Progenitor cell of endocrine pancreas (in vitro differentiated cells): ENCODE measurements at places on chromosomes 1 and 21. TPM values are rescaled to one million over a fixed set of nuclear protein-coding genes. Genes with fewer than 3 reads are reported as not detected.

DNA sequence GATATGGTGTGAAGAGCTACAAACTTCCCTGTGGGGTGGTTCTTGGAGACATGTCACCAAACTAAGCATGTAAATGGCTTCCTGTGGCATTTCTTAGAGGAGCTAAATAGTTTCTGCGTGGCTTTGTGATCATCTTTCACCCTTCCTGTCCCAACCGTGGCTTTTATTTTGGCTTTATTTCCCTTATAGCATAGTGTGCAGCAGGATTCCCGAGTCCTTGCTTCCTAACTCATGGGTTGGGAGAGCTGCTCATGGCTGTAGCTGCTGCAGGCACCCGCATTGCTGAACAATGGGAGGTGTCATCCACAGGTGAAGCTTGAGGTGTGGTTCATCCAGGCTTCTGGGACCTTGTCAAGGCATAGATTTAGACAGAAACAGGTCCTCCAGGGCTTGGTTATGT lies 192.0 kb downstream of the SDCCAG8 start:
- DNase-seq: no peak
- H3K27me3 ChIP-seq: no peaks in the 10 kb centered on the region
- H3K27ac ChIP-seq: peak overlapping the region; percentile 38

DNA sequence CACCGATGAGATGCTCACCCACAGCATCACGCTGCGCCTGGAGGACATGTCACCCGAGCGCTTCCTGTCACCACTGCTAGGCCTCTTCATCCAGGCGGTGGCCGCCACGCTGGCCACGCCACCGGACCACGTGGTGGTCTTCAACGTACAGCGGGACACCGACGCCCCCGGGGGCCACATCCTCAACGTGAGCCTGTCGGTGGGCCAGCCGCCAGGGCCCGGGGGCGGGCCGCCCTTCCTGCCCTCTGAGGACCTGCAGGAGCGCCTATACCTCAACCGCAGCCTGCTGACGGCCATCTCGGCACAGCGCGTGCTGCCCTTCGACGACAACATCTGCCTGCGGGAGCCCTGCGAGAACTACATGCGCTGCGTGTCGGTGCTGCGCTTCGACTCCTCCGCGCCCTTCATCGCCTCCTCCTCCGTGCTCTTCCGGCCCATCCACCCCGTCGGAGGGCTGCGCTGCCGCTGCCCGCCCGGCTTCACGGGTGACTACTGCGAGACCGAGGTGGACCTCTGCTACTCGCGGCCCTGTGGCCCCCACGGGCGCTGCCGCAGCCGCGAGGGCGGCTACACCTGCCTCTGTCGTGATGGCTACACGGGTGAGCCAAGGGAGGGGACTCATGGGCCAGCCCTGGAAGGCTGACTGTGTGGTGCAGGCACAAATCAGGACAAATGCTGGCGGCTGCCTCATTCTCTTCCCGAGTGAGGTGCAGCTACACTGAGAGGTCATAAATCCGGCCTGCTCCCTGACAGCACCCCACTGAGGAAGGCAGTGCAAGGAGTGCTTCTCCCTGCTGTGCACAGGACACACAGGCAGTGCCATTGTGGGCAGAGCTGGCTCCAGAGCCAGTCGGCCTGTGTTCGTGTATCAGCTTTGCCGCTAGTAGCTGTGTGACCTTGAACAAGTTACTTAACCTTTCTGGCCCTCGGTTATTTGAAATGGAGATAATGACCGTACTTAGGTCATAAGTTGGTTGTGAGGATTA lies 9.4 kb downstream of the CELSR2 start:
- H3K27me3 ChIP-seq: no peaks in the 10 kb centered on the region
- DNase-seq: no peak
- peaks cover 19% of the 10 kb centered on the region for H3K4me1 ChIP-seq
- peaks cover 8% of the 10 kb centered on the region for H3K36me3 ChIP-seq
- no peak overlapping the region for H3K27ac ChIP-seq

DNA sequence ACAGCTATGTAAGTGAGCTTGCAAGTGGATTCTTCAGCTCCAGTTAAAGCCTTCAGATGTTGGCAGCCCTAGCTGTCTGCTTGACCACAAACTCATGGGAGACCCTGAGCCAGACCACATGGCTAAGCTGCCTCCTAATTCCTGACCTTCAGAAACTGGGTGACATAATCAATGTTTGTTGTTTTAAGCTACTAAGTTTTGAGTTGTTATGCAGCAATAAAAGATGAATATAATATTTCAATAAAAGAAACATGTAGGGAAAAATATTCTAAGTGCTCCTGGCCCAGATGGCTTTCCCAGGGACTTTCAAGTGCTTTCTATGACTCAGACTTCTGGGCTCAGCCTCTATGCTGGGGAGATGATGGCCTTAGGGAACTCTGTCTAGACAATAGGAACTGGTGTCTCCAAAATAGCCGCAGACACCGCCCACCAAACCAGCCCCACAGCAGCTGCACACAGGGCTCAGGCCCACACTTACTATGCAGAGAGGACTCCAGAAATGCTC lies 20.3 kb upstream of the AZIN2 start:
- H3K27ac ChIP-seq: no peak overlapping the region
- DNase-seq: no peak
- H3K27me3 ChIP-seq: no peaks in the 10 kb centered on the region

- no peaks in the 10 kb centered on the region for H3K36me3 ChIP-seq
- peak; percentile 67 for DNase-seq
- H3K4me3 ChIP-seq: peak overlapping the region; percentile 76
Observed at GRCh38 chr21:44012474-44013379, 618 bp downstream of the TRAPPC10 start.

- peaks cover 43% of the 10 kb centered on the region for H3K4me1 ChIP-seq
- H3K27me3 ChIP-seq: no peaks in the 10 kb centered on the region
- H3K27ac ChIP-seq: no peak overlapping the region
- no peak overlapping the region for H3K4me3 ChIP-seq
- DNase-seq: no peak
- peaks cover 40% of the 10 kb centered on the region for H3K36me3 ChIP-seq
Observed at GRCh38 chr1:225415307-225415706, 12.5 kb downstream of the LBR start.

GRCh38 chr1:157137408-157138219 lies 581 bp downstream of the ETV3 start:
- H3K27me3 ChIP-seq: no peaks in the 10 kb centered on the region
- H3K36me3 ChIP-seq: peaks cover 21% of the 10 kb centered on the region
- H3K4me1 ChIP-seq: peaks cover 28% of the 10 kb centered on the region
- H3K27ac ChIP-seq: peak overlapping the region; percentile 97
- peak overlapping the region; percentile 98 for H3K4me3 ChIP-seq

DNA sequence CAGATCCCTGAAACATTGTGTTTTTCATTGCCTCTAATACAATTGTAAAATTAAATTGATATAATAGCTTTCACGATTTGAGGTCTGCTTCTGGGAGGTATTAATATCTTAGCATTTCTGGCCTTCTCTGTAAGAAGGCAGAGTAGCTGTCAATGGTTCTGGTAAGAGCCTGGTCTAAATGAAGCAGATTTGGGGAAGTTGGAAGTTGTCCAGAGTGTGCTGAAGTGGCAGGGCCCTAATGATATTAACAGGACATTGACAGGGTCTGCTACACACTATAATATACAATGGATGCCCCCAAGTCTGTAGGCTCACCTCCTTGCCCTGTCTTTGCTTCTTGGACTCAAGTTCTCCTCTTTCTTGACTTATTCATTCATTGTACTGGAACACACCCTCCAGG lies 99.5 kb downstream of the C4BPA start:
- no peak for DNase-seq
- peaks cover 1% of the 10 kb centered on the region for H3K4me1 ChIP-seq
- H3K27me3 ChIP-seq: no peaks in the 10 kb centered on the region
- H3K27ac ChIP-seq: no peak overlapping the region

The ACTA1 gene
- 1.8 and 2.5 TPM in 2 replicates for total RNA-seq

The S100A16 gene
- total RNA-seq: 46.8 and 50.2 TPM in 2 replicates

The RNF207 gene
- total RNA-seq: 50.5 and 55.4 TPM in 2 replicates

The LCE1B gene
- total RNA-seq: not detected in 2 replicates

The CELA3A gene
- 1.5 and 3.1 TPM in 2 replicates for total RNA-seq
